SJCRH30 (cell line): ENCODE measurements at places on chromosomes 12 and 14. TPM values are rescaled to one million over a fixed set of nuclear protein-coding genes. Genes with fewer than 3 reads are reported as not detected.

The KRT82 gene
- not detected in 2 replicates for total RNA-seq

DNA sequence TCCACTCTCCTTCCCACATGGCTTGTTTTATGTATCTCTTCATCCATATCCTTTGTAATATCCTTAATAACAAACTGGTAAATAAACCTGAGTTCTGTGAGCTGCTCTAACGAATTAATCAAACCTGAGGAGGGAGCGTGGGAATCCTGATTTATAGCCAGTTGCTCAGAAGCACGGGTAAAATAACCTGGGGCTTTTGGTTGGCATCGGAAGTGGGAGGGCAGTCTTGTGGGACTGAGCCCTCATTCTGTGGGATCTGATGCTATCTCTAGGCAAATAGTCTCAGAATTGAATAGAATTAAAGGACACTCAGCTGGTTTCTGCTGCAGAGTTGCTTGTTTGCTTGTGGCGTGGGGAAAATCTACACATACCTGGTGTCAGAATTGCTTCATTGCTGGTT is 17.5 kb upstream of the LDHB start:
- DNase-seq: no peak

- DNase-seq: no peak
These were observed 89.3 kb upstream of the NAP1L1 start for GRCh38 chr12:76173756-76174155.

The GLIPR1L1 gene
- total RNA-seq: not detected in 2 replicates

- DNase-seq: no peak
These were observed 51.6 kb upstream of the ABCC9 start for GRCh38 chr12:21992823-21993222.

The B4GALNT1 gene
- total RNA-seq: 82.7 and 104 TPM in 2 replicates

The CAPS2 gene
- total RNA-seq: 0.71 and 1.1 TPM in 2 replicates
